Stimulated activated CD4-positive, alpha-beta T cell treated with anti-CD3 and anti-CD28 coated beads, Interleukin-1b, Interleukin-23, amount 100 ng/mL, for 1 hour (primary cell): ENCODE measurements at places on chromosomes 2 and 18.

DNA sequence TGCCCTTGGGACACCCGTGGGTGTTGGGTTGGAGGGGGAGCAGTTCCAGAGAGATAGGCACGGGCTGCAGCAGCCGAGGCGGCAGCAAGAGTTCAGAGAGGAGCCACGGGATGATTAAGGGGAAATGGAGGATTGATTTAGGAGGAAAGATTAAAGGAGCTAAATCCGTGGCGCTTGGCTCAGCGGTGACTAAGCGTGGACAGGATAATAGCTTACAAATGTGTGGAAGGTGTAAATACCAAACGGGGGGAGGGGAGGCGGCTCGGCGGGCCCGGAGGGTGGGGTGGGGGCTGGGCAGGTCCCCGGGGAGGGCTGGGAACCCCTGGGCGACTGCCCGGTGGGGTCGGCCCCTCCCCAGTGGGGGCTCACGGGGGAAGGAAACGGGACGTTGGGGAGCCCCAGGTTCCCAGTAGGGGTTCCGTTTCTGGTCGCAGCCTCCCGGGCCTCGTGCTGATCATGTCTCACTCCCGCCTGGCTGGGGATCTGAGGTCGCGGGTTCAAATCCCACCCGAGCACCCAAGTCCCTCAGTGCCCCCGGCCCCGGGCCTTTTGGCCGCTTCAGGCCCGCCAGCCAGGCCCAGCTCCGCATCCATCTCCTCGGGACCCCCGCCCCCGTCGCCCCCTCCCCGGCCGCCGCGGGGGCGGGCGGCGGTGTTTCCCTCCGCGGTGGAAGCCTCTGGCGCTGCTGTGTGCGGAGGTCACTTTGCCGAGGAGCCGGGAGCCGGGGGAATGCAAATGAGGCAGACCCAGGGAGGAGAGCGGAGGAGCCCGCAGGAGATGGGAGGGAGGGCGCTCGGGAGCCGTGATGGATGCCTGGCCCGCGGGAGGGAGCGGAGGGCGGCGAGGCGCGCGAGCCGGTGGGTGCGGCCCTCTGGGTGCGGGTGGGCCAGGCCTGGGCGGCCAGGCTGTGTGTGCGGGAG, 8.1 kb downstream of the ASIC4 start:
- DNase-seq: no peak

DNA sequence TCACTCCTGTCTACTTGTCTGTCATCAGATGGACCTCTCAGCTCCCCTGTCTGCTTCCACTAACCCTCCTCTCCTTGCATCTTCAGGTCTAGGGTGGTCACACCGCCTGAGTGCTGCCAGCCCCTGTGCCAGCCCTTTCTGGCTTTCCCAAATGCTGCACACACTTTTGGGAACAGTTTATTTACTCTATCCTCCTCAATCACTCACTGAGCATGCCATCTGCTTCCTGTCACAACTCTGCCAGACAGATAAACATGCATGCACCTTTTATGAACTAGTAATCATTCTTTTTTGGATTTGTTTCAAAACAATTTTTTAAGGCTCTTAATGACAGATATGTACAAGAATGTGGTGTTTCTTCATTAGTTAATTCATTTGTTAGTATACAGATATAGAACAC, 56.3 kb upstream of the CCDC195 start:
- DNase-seq: no peak

- no peak for DNase-seq
Measured at GRCh38 chr2:16321872-16322271, 343.8 kb downstream of the CYRIA start.

DNA sequence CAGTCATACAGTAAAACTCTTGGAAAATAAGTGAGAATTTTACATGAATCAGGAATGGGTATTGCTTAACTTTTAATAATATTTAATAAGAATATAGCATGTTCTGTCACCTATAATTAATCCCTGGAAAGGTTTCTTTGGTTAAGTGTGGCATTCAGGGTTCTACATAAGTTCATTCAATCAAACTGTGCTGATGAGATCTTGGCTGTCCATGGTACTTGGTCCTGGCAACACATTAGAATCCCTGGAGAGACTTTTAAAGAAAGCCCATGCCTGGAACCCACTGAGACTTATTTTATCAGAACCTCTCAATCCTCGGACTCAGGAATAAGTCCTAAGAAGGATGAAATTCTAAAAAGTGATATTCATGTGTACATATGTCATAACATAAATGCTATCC, 60.3 kb downstream of the CERKL start:
- no peak for DNase-seq

DNA sequence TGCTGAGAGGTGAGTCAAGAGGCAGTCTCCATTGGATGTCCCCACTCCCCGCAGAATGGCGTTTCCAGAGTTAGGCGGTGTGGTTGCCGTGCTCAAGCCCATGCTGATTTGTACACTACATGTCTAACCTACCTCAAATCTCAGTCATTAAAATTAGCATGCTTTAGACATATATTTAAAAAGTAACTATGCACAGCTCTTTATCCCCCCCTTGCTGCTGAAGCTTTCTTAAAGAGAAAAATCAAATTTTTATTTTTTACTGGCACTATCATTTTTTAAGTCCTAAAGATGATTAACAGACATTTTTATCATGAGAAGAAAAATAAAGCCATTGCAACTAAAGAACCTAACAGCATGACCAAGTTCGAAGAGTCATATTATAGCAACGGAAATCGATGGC, 42.9 kb downstream of the BOLA3 start:
- DNase-seq: no peak

GRCh38 chr2:230307485-230307884, 19.5 kb upstream of the SP140L start:
- DNase-seq: no peak

DNA sequence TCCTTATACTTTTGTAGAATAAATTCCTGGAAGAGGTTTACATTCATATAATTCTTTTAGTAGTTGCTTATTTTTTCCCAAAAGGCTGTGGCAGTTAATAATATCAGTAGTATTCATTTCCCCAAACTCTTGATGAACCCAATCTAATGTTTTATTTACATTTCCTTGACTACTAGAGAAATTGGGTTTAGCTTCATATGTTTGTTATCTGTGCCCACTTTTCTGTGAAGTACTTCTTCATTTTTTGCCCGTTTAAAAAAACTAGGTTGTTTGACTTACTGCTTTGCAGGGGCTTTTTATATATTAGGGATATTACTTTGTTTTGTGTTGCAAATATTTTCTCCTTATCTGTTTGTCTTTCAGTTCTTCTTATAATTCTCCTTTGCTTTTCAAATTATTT, 17.2 kb downstream of the RALB start:
- no peak for DNase-seq

GRCh38 chr2:129199501-129199900, 780.0 kb upstream of the RAB6C start:
- DNase-seq: no peak

DNA sequence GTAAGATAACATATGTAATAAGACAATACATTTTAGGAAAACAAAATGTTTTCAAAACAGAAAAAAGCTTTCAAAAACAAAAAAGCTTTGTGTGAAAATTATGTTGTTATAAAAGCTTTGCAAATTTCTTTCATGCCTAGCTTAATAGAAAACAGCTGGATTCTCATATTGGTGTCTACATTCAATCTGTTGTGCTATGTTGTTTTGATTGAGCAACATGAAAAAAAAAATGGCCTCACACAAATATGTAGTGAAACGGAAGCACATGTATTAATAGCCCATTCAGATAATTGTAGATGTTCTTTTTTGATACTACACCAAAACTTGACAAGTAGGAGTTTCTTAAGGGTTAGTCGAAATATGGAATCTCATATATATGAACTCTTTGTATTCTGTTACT, 197.5 kb downstream of the ZEB2 start:
- DNase-seq: no peak

- no peak for DNase-seq
Measured at GRCh38 chr2:155377931-155378444, 679.5 kb downstream of the KCNJ3 start.

DNA sequence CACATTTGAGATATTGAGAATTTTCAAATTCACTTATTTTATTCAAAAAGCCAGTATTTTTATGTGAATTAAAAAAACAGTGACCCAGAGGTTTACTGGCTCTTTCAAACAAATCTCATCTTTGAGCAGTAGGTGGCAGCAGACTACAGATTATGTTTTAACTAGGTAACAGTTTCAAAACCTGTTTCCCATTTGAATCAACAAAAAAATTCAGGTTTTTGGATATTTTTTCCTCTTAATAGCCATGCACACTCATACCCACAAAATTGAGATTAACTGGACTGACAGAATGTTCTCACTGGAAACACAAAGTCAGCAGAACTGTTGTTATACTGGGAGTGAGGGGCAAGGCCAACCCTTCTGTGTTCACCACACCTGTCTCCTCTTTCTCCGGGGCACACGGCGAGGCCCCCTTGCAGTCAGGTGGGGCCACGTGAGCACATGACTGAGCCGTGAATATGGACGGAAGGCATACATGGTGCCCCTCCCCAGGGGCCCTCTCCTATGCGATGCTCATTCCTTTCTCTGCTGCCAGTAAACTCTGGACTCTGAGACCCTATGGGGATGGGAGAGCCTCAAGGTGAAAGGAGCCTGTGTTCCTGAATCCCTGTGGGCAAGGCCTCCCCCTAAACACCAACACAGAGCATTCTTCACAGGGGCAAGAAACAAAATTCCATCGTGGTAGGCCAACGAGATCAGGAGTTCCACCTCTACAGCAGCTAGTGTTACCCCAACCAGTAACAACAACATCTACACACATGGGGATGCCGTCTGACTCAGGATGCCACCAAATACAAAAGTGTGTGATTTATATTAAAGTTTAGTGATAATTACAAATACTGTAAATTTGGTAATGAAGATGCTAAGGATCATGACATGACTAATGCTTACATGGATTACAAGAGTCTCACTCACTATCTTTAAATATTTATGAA, 80.4 kb downstream of the LPIN2 start:
- no peak for DNase-seq

DNA sequence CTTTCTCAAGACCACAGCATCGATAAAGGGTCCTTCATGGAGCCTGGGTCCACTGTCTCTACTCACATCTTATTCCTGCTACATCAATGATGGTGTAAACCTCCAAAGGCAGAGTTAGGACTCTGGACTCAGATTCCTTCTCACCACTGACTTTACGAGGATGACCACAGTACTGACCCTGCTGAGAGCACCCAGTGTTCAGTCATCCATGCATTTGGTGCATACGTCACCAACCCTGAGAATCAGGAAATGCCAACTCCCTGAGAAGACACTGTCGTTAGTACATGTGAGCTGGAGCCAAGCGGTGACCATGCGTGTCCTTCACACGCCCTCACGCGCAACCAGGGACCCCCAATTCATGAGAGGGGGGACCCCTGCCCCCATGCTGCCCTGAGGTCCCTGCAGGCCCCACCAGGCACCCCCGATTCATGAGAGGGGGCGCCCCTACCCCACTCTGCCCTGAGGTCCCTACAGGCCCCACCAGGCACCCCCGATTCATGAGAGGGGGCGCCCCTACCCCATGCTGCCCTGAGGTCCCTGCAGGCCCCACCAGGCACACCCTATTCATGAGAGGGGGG, 178.4 kb upstream of the TPO start:
- DNase-seq: no peak

GRCh38 chr2:101803128-101803527, 105.6 kb downstream of the MAP4K4 start:
- DNase-seq: no peak

- DNase-seq: no peak
Measured at GRCh38 chr2:218060118-218060517, 8.9 kb upstream of the RUFY4 start.

GRCh38 chr2:43227830-43228281, 1.4 kb upstream of the ZFP36L2 start:
- no peak for DNase-seq
